PC-9 (cell line): ENCODE measurements at places on chromosomes 2 and 18. TPM values are rescaled to one million over a fixed set of nuclear protein-coding genes. Genes with fewer than 3 reads are reported as not detected.

Gene GAL3ST2
- 3.9 and 4.3 TPM in 2 replicates for total RNA-seq

Gene FRZB
- total RNA-seq = 0.15 TPM in 2 replicates

Gene C2orf66
- total RNA-seq = 0.22 TPM in 1 of 2 replicates, not detected in the other

Gene IRS1
- total RNA-seq = 26.2 and 28.6 TPM in 2 replicates

Gene SERTAD2
- total RNA-seq = 27.3 and 31.4 TPM in 2 replicates

Gene DYTN
- total RNA-seq = not detected in 2 replicates

Gene MDH1B
- total RNA-seq = 2.7 and 4.1 TPM in 2 replicates

Gene DLGAP1
- 0.13 TPM in 1 of 2 replicates, not detected in the other for total RNA-seq

Gene SERPINB2
- total RNA-seq = 0.73 TPM in 1 of 2 replicates, not detected in the other

Gene OSR1
- total RNA-seq = 6.4 and 6.9 TPM in 2 replicates

Gene SERPINB5
- total RNA-seq = 25.5 and 26.2 TPM in 2 replicates

Gene G6PC2
- not detected in 2 replicates for total RNA-seq

Gene SERPINB4
- not detected in 2 replicates for total RNA-seq

Gene FAM124B
- total RNA-seq = 0.17 and 0.60 TPM in 2 replicates

Gene MTLN
- 36.4 and 53.8 TPM in 2 replicates for total RNA-seq

Gene FARP2
- 81.5 and 89.1 TPM in 2 replicates for total RNA-seq

Gene CRYBA2
- not detected in 2 replicates for total RNA-seq

Gene CRIM1
- 133 and 154 TPM in 2 replicates for total RNA-seq

Gene DPYSL5
- not detected in 2 replicates for total RNA-seq

Gene TSPYL6
- not detected in 2 replicates for total RNA-seq

Gene RBKS
- 4.5 and 6.8 TPM in 2 replicates for total RNA-seq
